Hematopoietic multipotent progenitor cell treated with erythropoietin and hydrocortisone succinate and interleukin-3 and kit ligand, for 8 days (in vitro differentiated cells): ENCODE measurements at places on chromosomes 12 and 14.

- no peak for DNase-seq
These were observed 9.1 kb downstream of the LTA4H start for GRCh38 chr12:96026331-96026730.

DNA sequence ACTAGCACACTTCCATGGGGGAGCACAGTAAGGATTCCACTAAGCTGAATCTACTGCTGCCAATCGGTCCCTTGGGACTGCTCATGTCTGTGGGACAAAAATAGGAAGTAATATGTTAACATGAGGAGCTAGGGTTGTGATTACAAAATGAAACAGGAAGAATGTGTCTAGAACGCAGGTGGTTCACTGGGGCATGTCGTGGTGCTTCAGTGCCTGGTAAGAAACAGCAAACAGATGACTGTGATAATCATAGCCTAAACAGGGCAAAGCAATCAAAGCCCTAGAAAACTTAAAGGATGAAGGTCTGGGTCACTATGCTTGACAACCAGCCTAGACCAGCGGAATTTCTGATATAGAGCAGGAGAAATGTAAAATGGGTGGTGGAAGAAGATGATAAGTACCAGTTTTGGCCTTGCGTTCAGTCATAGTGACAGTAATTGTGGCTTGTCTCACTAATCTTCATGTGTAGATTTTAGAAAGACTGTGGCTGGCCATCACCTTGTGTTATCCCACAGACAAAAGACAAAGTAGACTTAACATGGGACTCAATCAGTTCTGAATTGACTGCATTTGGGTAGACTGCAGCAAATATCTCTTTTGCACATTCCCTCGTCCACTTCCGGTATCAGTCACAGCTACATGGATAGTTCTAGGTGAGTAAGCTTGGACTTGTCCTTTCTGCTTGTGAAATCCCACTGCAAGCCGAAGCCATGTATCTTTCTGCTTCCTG lies 51.4 kb downstream of the WASHC3 start:
- DNase-seq, result no peak

DNA sequence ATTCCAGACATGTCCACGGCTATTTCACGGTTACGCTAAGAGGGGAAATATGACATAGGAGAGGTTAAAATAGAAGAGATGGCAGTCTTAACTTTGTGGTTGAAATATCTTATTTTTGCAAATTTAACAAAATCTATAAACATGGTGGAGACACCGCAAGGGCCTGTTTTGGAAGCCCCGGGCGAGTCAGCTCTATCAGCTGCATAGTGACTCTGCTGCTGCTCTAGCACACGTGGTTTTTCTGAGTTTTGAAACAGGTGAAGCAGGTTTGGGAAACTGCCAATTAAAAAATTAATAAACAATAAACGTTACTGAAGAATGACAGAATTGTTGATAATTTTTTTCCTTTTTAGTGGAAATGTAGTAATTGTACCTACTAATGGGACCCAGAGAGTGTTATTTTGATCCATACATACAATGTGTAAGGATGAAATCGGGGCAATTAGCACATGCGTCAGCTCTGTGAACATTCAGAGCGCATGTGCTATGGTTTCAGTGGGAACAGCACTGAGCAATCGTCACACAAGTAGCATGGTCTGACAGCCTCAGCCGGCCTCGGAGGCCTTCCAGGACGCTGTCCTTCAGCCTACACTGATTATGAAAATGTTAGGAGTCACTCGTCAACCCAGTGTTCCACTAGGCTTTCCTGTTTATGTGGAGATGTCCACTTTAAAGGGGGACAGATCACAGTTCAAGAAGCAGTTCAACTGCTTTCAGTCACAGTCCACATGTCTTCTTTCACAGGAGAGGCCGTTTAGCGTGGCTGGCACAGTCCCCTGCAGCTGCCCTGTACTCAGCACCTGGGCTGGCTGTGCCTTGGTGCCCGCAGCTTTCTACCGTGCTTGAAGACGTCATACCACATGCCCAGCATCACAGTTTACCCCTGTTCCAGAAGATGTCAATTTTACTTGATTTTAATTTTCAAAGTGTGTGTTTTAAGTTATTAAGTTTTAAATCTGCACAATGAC lies 51.8 kb downstream of the MOK start:
- DNase-seq, result no peak

- DNase-seq, result no peak
These were observed 226.1 kb upstream of the RTL1 start for GRCh38 chr14:101129521-101130167.

GRCh38 chr12:95371571-95371970 lies 102.4 kb upstream of the METAP2 start:
- DNase-seq, result no peak

DNA sequence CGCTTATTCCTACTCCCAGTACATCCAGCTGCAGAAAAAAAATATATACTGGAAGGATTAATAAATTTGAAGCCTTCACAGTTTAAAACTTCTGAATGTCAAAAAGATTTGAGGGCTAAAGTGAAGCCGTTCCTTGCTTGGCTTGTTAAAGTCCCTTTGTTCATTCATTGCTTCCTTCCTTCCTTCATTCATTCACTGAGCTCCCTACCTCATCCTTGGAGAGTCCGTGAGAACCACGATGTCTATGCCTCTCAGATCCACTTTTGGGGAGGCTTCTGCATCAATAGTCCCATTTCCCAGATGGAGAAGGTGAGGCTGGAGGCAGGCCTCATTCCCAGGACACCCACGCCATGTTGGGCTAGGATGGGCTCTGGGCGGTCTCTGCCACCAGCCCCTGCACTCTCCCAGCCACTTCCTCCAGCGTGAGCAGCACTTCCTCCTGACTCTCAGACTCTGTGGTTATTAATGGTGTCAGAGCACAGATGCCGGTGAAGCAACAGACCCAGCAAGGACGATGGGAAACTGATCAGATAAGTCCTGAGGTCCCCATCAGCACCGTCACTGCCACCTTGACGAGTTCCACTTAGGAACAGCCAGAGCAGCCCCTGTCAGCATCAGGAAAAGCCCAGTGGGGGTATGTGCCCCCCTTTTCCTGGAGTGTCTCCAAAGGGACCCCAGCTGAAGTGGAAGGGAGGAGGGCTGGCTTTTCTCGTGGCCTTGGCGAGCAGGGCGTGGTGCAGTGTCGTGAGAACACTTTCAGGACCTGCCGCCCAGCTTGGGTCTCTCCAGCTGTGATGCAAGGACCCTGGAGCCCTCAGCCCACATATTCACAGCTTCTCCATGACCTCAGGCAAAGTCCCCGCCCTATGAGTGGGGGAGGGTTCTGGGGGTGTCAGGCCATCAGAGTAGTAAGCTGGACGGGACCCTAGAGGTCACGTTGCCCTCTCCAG lies 21.2 kb downstream of the ASB2 start:
- peak; percentile 16 for DNase-seq

- no peak for DNase-seq
These were observed 980 bp upstream of the RNASE8 start for GRCh38 chr14:21056520-21057163.

DNA sequence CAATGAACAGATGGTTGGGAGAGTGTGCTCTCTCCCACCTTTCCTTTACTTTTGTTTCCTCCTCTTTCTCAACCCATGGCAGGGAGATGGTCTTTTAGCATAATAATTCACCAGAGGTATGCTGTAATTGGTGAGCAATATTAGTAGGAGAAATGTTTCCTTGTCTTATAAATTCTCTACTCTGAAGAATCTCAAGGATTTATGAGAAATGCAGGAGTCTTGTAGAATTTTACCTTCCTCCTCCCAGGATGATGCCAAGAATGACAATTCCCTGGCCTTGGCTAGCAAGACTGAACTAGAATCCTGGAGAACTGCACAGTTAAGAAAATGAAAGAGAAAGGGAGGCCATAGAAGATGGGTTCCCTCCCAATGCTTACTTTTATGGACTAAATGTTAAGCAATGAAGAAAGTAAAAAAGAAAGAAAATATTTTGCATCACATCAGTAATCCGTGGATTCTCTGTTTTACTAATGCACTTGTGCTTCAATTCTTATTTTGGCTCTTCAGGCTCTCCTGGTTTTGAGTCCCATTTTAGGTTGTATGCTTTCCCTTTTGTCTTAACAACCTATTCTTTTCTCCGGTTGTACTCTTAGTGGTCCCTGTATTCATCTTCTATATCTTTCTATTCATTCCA lies 192.9 kb upstream of the GARIN6 start:
- DNase-seq, result no peak

DNA sequence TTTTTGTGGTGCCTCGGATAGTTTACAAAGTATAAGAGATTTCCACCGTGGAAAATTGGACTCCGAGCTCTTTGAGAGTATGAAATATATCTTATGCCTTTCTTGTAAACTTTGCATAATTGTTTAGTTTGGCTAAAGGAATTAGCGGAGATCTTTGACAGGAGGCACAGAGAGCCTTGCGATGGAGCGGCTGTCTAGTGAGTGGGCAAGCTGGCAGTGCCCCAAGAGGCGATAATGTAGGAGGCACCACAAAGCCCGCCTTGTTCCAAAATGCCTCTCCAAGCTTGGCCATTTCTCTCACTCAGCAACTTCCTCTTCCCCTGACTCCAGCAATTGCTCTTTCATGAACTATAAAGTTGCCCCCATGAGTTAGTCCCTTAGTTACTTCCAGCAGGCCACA lies 270.1 kb upstream of the PRICKLE1 start:
- no peak for DNase-seq
